ENCODE measurements at places on chromosomes 4 and X.

DNA sequence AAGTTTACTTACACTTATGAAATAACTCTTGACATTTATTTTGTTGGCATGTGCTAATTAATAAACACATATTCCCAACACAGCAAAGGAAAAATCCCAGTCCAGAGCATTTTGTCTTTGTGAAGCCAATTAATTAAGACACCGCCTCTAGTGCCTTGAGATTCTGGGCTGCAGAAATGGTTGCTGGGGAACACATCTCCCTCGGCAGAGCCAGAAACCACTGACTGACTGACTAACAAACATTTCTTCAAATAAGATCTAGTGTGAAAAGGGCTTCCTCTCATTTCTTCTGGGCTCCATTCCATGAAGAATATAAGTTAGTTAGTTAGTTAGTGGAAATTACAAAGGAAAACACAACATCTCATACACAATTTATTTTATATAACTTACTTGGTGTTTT is 28.4 kb upstream of the NAP1L5 start:
- H3K27me3 ChIP-seq, result no peaks in the 10 kb centered on the region
- no peaks in the 10 kb centered on the region for H3K4me1 ChIP-seq
- no peak overlapping the region for H3K27ac ChIP-seq
- DNase-seq, result no peak
- H3K36me3 ChIP-seq, result peaks cover 9% of the 10 kb centered on the region

GRCh38 chr4:132071815-132072214 is 1077.3 kb upstream of the PCDH10 start:
- no peak for DNase-seq
- H3K4me3 ChIP-seq, result no peak overlapping the region
- no peaks in the 10 kb centered on the region for H3K27me3 ChIP-seq
- H3K36me3 ChIP-seq, result no peaks in the 10 kb centered on the region
- no peak overlapping the region for H3K27ac ChIP-seq

DNA sequence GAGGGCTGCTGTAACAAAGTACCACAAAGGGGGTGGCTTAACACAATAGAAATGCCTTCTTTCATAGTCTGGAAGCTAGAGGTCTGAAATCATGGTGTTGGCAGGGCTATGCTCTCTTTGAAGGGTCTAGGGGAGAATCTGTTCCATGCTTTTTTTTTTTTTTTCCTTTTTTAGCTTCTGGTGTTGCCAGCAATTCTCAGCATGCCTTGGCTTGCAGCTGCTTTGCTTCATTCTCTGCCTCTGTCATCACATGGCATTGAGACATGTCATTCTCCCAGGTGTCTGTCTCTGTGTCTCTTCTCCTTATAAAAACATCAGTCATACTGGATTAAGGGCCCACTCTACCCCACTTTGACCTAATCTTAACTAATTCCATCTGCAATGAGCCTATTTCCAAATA is 78.6 kb upstream of the BOD1L1 start:
- no peak for DNase-seq
- no peak overlapping the region for H3K4me3 ChIP-seq
- H3K4me1 ChIP-seq, result no peaks in the 10 kb centered on the region
- no peaks in the 10 kb centered on the region for H3K27me3 ChIP-seq

- H3K36me3 ChIP-seq, result no peaks in the 10 kb centered on the region
- H3K4me1 ChIP-seq, result no peaks in the 10 kb centered on the region
- no peaks in the 10 kb centered on the region for H3K27me3 ChIP-seq
- no peak overlapping the region for H3K4me3 ChIP-seq
- H3K27ac ChIP-seq, result no peak overlapping the region
- DNase-seq, result no peak
Measured at GRCh38 chrX:112147206-112147605, 64.6 kb upstream of the TRPC5 start.

GRCh38 chr4:181807771-181808170 is 435.4 kb upstream of the TENM3 start:
- no peaks in the 10 kb centered on the region for H3K36me3 ChIP-seq
- no peaks in the 10 kb centered on the region for H3K27me3 ChIP-seq
- DNase-seq, result no peak
- no peaks in the 10 kb centered on the region for H3K4me1 ChIP-seq
- H3K27ac ChIP-seq, result no peak overlapping the region

DNA sequence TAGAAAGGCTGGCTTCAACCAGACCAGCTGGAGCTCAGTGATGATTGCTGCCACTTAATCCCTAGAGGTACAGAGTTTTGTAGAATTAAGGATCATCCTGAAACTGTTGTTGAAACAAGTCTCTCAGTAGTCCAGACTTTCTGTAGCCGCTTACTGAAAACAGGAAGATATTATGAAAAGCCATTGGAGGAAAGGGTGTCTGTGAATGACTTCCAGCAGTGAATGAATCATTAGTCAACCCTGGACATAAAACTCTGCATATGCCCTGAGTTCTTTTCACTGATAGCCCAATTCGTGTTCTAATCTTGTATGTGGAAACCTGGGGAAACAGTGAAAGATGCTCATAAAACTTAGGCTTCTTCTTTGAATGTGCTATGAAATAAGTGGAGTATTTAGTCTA is 14.8 kb downstream of the HOPX start:
- H3K4me1 ChIP-seq, result no peaks in the 10 kb centered on the region
- no peak overlapping the region for H3K4me3 ChIP-seq

- no peaks in the 10 kb centered on the region for H3K4me1 ChIP-seq
- no peak overlapping the region for H3K27ac ChIP-seq
- no peak overlapping the region for H3K4me3 ChIP-seq
- H3K27me3 ChIP-seq, result peaks cover 4% of the 10 kb centered on the region
Measured at GRCh38 chr4:182741054-182741453, 176.1 kb downstream of the DCTD start.

GRCh38 chrX:118350221-118350620 is 4.3 kb downstream of the WDR44 start:
- peak overlapping the region; percentile 67 for H3K4me3 ChIP-seq
- H3K27ac ChIP-seq, result peak overlapping the region; percentile 71
- H3K27me3 ChIP-seq, result no peaks in the 10 kb centered on the region
- peaks cover 53% of the 10 kb centered on the region for H3K4me1 ChIP-seq

DNA sequence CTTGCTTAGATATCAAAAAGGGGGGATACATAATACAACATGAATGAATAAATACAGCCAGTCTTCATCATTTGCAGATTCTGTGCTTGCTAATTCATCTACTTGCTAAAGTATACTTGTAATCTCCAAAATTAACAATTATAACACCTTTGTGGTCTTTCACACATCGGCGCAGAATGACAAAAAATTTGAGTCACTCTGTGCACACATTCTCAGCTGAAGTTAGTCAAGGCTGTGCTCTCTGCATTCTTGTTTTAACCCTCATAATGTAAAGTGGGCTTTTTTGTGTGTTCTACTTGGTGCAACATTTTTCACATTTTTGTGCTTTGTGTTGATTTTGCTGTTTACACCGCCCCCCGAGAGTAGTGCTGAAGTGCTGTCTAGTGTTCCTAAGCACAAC is 65.8 kb upstream of the GPRIN3 start:
- DNase-seq, result no peak
- no peaks in the 10 kb centered on the region for H3K36me3 ChIP-seq
- no peak overlapping the region for H3K4me3 ChIP-seq
- H3K4me1 ChIP-seq, result no peaks in the 10 kb centered on the region
- H3K27me3 ChIP-seq, result no peaks in the 10 kb centered on the region

GRCh38 chrX:77404419-77404818 is 42.8 kb upstream of the FGF16 start:
- no peak for DNase-seq
- H3K4me1 ChIP-seq, result no peaks in the 10 kb centered on the region
- no peaks in the 10 kb centered on the region for H3K27me3 ChIP-seq

DNA sequence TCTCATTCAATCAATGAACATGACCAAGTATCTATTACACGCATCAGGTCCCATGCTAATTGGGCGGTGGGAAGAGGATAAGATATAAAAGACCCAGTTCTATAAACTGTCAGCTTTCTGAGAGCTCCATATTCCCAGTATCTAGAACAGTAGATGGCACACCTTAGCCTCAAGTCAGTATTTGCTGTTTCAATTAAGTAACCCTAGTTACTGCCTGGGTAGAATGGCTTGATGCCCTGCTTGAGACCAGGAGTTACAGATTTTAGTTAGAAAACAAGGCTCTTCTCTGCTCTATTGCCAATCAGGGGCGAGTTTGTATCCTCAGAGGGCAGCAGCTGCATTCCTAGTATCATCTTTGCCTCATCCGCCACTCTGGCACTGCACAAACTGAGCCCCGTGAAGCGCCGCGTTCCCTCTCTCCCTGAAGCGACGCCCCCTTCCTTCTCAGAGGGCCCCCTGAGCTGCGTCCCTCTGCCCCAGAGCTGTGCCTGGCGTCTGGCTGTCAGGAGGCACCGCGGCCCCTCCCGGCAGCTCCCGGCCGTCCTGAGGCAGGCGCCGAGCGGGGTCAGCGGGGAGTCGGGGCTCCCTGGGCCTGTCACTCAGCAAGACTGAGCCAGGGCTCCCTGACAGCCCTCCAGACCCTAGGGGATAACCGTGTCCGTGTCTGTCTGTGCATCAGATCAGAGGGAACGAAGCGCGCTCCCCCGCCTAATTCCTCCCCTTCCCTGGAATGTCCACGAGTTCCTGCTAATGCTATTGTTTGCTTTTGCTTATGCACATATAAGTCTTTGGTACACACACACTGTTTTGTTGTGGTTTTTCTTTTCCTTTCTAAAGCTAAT is 212.4 kb upstream of the TTC29 start:
- no peak overlapping the region for H3K27ac ChIP-seq
- no peaks in the 10 kb centered on the region for H3K4me1 ChIP-seq
- no peak for DNase-seq
- no peaks in the 10 kb centered on the region for H3K36me3 ChIP-seq

GRCh38 chrX:56932653-56933339 is 62.5 kb downstream of the SPIN3 start:
- H3K36me3 ChIP-seq, result no peaks in the 10 kb centered on the region
- H3K27ac ChIP-seq, result no peak overlapping the region
- H3K4me3 ChIP-seq, result no peak overlapping the region
- no peaks in the 10 kb centered on the region for H3K4me1 ChIP-seq

- no peak overlapping the region for H3K4me3 ChIP-seq
- no peak overlapping the region for H3K27ac ChIP-seq
- no peaks in the 10 kb centered on the region for H3K36me3 ChIP-seq
- no peaks in the 10 kb centered on the region for H3K4me1 ChIP-seq
- H3K27me3 ChIP-seq, result no peaks in the 10 kb centered on the region
Measured at GRCh38 chr4:96317891-96318290, 478.0 kb downstream of the PDHA2 start.

DNA sequence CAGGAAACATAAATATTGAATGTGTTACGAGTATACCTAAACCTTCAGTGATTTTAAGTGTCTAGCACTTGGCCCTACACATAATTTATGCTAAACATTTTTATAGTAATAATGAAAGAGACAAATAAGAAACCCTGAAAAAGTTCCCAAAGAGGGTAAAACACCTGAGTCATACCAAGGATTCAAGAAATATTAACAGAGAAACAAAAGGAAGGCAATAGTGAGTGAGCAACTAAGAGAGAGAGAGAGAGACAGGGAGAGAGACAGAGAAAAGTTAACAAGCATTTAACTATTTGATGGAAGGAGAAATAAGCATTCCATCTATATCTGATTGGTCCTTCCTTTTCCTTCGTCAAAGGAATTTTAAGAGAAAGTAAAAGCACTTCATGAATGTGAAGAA is 743.6 kb upstream of the POU3F4 start:
- no peak overlapping the region for H3K4me3 ChIP-seq
- H3K27me3 ChIP-seq, result no peaks in the 10 kb centered on the region
- H3K36me3 ChIP-seq, result no peaks in the 10 kb centered on the region
- no peak for DNase-seq

DNA sequence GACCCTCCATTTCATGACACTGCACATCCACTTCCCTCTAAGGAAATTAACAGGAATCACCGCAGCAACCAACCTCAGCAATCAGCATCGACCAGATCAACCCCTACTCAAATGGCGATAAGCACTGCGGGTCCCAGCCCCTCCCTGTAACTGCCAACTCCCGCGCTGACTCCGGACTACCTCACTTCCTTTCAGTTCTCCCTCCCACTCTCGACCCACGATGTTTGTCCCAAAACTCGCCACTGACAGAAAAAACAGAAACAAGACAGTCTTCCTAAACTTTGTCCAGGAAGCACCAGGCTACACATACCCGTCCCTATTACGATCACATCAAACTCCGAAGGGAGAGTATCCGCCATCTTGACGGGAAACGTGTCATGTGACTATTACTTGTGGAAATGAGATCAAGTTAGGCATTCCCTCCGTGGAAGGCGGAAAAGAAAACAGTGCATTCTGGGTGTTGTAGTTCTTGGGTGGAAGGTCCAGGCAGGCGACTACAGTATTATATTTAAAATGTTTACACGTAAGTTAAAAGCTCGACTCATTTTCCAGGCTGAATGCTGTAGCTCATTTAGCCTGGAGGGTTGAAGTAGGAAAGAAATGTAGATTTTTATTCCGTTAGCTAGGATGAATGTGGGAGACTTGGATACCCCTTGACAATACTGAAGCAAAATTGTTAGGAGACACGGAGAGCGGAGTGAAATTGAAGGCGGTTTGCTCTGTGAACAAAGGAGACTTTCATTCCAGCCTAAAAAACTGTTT is at the start of gene CHM:
CHM (minus strand) TSS at position 385 of the 762 bp plus-strand sequence; CDS start at position 359, 26 bp downstream.
- H3K4me3 ChIP-seq, result no peak within 1 kb of the TSS
- H3K27me3 ChIP-seq, result peaks cover 3% of the 10 kb centered on the region
- H3K4me1 ChIP-seq, result peaks cover 9% of the 10 kb centered on the region

DNA sequence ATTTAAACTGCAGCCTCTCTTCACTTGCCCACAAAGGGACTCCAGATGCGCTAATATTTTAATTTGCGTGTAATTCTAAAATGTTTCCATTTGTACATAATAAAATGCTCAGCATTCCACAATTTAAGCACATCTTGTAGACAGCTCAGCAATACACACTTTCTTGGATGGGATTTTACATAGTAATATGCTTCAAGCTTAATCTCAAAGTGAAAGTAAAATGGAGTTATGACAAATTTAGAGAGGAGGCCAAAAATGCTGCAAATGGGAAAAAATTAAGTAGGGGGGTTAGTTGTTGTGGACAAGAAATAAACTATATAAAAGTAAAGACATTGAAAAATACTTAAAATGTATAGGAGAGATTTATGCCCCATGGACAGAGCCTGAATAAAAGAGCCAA is 149.1 kb downstream of the FBXO8 start:
- H3K27me3 ChIP-seq, result peaks cover 3% of the 10 kb centered on the region
- no peak overlapping the region for H3K4me3 ChIP-seq
- H3K27ac ChIP-seq, result no peak overlapping the region
- no peaks in the 10 kb centered on the region for H3K36me3 ChIP-seq

- no peaks in the 10 kb centered on the region for H3K27me3 ChIP-seq
- DNase-seq, result no peak
- H3K27ac ChIP-seq, result no peak overlapping the region
- H3K36me3 ChIP-seq, result no peaks in the 10 kb centered on the region
- no peak overlapping the region for H3K4me3 ChIP-seq
Measured at GRCh38 chrX:39645178-39645895, 452.4 kb downstream of the BCOR start.

DNA sequence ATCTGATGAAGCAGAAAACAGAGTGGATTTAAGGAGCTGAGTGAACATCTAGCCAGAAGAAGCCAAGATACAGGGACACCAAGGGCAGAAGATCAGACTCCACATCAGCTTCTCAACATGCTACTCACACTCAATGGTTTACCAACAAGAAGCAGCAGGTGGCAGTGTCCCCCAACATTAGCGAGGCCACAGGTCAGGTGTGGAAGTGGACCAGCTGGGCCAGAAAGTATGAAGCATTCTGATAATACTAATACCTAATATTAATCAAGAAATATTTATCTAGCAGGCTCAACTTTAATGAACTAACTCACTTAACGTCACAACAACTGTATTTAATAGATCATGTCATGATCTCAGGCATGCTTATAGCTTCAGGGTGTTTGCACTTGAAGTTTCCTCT is 73.4 kb upstream of the TTC29 start:
- H3K27me3 ChIP-seq, result peaks cover 4% of the 10 kb centered on the region
- H3K4me3 ChIP-seq, result no peak overlapping the region
- H3K4me1 ChIP-seq, result no peaks in the 10 kb centered on the region
- DNase-seq, result peak; percentile 56
- no peak overlapping the region for H3K27ac ChIP-seq

Measured in activated CD8-positive, alpha-beta T cell treated with anti-CD3 and anti-CD28 coated beads, Interleukin-2, amount 10 ng/mL, durations not matched to agents 7 days and 5 days (primary cell).